ENCODE measurements at places on chromosomes 5 and 9.

DNA sequence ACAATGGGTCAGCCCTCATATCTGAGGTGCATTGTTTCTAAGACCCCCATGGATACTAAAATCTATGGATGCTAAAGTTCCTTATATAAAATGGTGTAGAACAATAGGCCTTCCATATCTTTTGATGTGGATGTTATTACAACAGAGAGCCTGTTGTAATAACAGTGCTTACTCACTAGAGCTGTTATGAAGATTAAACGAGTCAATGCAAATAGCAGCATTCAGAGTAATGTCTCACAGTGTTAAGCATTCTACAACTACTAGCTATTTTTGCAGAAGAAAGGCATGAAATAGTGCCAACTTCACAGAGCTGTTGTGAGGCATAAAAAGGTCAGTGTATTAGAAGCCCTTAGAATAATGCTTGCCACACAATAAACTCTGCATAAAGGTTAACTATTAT lies 13.0 kb downstream of the CHSY3 start:
- no peak for DNase-seq

- no peak for DNase-seq
These were observed 295.3 kb upstream of the DMRT1 start for GRCh38 chr9:546235-546634.

- DNase-seq: no peak
These were observed 224.3 kb upstream of the S1PR3 start for GRCh38 chr9:88766778-88767503.

- no peak for DNase-seq
These were observed 8.5 kb upstream of the ANGPTL2 start for GRCh38 chr9:127130661-127131538.

- no peak for DNase-seq
These were observed 102.0 kb upstream of the TSLP start for GRCh38 chr5:110969502-110969901.

GRCh38 chr9:137293482-137294090 lies 8.5 kb downstream of the NRARP start:
- DNase-seq: no peak

All from GM20000 (cell line).